PC-3 (cell line): ENCODE measurements at places on chromosomes 1 and 21.

- no peak for DNase-seq
Measured at GRCh38 chr1:232501854-232502253, 128.1 kb downstream of the SIPA1L2 start.

GRCh38 chr1:66925944-66926343 is 1.2 kb downstream of the MIER1 start:
- DNase-seq, result no peak

GRCh38 chr1:20426371-20426770 is 59.6 kb downstream of the CAMK2N1 start:
- no peak for DNase-seq

GRCh38 chr1:232377494-232377770 is 252.5 kb downstream of the SIPA1L2 start:
- peak; percentile 74 for DNase-seq

DNA sequence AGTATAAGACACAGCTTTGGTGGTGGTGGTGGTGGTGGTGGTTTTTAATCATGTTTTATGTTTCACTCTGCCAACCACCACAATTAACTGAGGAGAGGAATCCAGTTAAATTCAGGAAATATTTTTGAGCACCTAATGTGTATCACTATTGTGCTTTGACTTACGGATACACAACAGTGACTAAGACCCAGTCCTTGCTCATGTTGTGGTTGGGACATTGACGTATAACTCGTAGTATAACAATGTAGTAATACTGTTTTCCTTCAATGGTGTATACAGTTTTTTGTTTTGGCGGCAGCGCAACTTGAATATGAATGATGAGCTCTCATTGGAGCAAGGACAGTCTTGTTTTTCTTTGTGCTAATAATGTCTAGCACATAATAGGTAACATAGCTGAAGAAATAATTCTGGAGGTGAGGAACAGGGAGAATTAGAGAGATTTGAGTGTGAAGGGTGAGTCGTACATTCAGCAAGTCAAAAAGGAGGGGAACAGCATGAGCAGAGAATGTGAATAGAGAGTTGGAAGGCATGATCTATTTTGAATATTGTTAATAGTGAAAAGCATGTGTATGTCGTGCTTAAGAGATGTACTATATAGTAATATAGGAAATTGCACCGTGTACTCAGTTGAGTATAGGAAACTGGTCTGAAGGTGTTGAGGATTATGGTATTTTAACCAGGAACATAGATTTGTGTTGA is 5.5 kb downstream of the CACYBP start:
- no peak for DNase-seq

DNA sequence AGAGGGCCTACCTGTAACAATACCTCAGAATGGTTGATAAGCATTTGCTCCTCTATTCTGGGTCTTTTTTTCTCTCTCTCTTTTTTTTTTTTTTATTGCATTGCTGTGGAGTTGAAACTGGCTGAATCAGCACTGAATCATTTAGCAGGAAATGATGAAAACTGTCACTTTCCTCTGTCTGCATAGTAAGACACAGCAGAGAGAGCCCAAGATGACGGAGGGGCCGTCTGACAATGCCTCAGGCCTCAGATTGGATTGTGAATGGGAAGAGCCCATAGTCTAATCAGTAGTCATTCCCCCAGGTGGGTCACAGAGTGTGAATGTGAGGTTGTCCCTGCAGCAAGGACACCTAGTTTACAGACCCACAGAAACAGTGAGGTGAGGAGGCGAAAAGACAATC is 193.2 kb upstream of the PLXNA2 start:
- DNase-seq, result peak; percentile 81

GRCh38 chr1:163090321-163090945 is 21.3 kb downstream of the RGS4 start:
- DNase-seq, result peak; percentile 80

GRCh38 chr21:44626262-44626661 is 631 bp upstream of the KRTAP10-9 start:
- DNase-seq, result no peak

DNA sequence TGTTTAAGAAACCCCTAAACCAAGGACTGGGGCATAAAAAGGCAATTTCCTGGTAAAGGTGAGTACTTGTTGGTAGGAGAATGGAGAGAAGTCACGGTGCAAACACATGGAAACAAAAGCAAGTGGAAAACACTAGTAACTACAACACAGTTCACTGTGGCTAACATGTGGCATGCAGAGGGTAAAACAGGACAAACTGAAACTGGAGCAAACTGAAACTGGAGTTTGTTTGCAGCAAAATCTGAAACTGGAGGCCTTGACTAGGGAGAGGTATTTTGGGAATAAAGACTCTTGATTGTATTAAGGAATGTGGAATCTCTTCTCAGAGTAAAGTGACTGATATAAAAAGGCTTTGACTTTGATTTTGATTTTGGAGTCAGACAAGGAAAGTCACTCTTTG is 376.3 kb upstream of the PRMT6 start:
- no peak for DNase-seq

- no peak for DNase-seq
Measured at GRCh38 chr1:168626326-168626725, 49.9 kb downstream of the XCL1 start.

DNA sequence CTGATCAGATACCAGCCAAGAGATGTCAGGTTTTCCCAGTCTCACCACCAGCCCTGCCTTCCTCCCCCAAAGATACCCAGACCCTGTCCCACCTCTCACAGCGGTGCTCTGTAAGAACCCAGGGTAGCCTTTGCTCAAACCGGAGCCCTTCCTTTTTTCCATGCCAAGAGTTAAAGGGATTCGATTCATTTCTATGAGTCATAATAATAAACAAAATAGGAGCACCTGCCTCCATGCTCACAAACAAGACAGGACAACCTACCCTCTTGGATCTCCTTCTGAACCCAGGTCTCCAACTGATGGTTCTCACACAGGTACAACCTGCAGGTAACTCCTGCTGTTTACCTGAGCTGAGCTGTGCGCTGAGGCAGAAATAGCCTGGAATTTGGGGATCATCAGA is 5.9 kb upstream of the ATP1A2 start:
- DNase-seq, result peak; percentile 50

DNA sequence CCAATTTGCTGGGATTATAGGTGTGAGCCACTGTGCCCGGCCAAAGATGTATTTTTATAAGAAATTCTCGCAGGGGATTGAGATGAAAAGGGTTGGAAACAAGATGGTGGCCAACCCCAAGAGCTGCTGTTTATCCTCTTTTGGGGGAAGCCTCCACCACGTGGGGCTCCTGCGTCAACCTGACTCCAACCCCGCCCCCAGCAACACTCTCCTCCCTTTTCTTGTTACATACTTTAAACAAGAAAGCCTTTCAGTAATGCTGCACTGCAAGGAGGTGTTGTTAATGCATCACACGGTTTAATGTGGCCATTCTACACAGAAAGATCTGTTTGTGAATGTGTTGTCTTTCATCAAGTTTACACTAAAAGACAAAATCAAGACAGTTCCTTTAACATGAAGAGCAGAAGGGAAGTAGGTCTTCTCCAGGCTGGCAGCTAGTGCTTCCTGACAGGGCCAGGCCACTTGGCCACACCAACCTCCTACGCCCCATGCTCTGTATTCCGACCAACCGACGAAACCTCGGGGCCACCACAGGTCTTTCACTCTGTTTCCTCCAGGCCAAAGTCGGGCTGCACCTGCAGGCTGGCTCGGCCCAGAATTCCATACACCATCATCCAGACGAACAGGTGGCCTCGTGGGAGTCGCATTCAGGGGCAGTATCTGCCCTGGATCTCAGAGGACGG is 25.9 kb downstream of the C2CD2 start:
- no peak for DNase-seq

DNA sequence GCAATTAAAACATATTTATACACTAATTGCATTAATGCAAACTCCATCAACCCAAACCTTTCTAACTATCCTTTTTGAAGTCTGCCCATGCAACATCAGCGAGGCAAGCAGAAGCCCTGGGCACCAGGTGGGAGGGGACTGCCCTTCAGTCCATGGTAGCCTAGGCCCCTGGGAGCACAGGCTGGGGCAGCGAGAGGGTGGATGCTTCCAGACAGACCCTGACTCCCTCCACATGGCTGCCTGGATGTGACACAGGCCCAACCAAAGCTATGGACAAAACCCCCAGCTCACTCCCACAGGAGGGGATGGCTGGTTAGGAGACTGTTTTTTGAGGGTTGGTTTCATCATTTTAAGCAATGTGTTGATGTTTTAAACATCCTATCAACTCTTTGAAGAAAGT is 17.8 kb upstream of the LRRC47 start:
- DNase-seq, result no peak

GRCh38 chr1:240001177-240001740 is 90.4 kb upstream of the FMN2 start:
- DNase-seq, result peak; percentile 25
